Foreskin fibroblast (primary cell): ENCODE measurements at places on chromosomes 1 and 21.

DNA sequence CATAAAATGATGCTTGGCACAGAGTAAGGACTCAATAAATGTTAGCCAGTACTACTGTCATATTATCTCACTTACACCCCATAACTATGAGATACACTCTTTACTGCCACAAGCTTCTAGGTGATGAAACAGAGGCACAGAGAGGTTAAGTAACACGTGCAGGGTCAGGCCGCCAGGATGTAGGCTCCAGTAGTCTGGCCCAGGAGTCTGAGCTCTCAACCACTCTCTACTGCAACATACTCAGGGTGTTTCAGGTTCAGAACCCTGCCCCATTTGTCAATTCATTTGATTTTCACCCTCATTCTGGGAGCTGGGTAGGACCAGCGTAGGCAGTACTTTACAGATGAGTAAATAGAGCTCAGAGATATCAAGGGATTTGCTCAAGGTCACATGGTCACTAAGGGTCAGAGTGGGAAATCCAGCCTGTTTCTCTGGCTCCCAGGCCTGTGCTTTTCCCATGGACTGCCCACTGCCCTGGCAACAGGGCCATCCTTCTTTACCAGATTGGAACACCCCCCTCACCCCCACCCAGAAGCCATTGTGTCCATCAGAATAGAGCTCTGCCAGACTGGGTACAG is 21.2 kb downstream of the IQGAP3 start:
- peak; percentile 55 for DNase-seq

DNA sequence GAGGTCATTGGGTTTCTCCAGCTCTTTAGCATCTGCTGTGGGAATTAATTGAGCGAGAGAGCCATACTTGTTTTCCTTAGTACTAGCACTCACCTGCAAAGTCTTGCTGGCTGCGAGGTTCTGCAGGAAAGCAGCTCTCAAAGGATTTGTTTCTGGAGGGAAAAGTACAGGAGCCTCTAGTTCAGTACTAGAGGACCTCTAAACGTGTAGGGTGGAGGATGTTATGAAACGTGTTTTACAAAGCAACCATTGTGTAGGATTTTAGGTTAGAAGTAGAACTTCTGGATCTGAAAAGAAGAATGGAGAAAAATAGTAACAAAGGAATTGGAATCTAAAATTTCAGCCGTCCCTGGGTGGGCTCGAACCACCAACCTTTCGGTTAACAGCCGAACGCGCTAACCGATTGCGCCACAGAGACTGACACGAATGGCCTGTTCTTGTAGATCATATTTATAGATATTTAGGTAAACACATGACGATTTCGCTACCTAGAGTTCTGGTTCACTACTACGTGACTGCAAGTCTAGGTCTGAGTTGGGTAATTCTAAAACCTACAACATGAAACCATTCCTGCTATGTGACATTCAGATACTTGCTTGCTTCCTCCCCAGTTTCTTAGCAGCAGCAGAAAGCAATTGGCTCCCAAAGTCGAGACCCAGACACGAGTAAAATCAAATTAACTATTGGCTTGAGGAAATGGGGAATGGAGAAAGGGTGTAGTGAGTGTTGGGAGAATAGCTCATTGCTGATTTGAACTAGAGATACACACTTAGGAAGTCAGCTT is 60.2 kb upstream of the CFAP126 start:
- peak; percentile 35 for DNase-seq

DNA sequence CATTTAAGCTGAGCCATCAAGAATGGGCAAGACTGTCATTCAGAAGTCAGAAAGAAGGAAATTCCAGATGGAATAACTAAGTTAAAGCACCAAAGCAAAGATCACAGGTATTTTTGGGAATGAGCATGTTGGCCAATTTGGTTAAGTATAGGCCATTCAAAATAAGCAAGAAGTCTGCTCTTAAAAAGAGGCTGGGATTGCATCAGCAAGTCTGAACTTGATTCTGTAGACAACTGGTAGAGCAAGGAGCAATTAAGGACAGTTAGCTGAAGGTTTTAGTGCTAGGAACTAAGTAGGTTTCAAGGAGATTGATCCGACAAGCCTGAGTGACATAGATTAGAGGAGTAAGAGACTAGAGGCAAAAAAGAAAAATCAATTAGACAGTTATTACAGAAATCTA is 8.4 kb downstream of the ANKRD45 start:
- DNase-seq, result peak; percentile 12

- DNase-seq, result no peak
Observed at GRCh38 chr1:86429122-86429725, 5.3 kb downstream of the CLCA2 start.

DNA sequence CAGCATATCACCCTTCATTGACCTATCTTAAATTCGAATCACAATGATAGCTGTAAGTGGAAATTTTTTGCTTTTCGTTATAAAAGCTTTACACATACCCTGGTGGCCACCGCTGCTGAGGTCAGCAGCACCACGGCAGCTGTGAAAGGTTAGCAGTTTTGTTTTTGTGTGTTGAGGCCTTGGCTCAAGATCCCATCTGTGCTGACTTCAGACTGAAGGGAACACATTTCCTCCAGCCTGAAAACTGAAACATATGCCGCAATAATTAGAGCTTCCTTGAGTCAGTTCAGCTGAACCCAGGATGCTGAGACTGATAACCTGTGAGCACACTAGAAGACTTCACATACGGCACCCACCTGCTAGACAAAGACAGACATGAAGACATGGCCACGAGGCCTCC is 103.0 kb downstream of the SMYD3 start:
- peak; percentile 48 for DNase-seq

DNA sequence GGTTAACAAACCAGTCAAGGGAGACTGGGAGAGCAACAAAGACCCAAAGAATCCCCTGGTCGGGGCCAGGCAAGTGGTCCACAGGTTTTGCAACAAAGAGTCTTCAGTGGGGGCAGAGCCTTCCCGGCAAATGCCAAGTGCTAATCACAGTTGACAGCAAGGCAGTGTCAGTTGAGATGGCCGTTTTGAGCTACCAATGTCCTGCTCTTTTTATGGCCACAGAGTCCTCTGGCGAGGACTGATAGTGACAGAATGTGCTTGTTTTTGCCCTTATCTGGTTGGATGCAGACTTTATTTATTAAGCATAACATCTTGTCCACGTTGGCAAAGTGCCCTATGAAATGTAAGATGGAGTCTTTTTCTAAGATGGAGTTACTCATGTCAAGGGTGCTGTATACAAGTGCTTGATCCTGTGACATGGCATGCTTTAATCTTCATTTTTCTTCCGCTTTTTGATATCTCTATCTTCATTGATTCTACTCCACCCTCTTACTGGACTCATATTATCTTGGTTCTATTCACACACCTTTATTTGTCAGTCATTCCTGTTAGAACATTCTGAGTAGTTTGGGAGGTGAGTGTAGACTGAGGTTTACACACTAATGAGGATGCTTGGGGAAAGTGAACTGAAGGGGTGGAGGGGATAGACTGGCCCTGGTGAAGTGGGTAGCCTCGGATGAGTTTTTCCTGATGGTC is 51.8 kb downstream of the KCNK1 start:
- no peak for DNase-seq

GRCh38 chr1:226485192-226485591 is 63.4 kb upstream of the STUM start:
- DNase-seq, result no peak

DNA sequence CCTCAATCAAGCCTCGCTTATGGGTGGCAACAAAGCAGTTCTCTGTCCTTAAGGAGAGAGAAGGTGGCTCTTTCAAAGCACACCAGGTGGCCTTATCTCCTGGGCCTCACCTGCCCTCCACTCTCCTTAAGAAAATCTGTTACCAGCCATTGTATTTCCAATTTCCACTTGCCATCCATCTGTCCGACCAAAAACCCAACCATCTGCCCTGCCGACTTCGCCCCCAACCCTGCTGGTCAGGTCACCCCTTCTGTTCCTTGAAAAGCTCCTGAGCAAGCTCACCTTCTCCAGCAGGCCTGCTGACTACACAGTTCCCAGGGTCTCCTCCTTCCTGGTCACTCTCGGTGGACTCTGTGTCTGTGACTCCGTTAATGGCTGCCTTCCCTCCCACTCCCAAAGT is 619 bp upstream of the IGFN1 start:
- no peak for DNase-seq

- no peak for DNase-seq
Observed at GRCh38 chr1:55695552-55695951, 480.4 kb upstream of the USP24 start.

DNA sequence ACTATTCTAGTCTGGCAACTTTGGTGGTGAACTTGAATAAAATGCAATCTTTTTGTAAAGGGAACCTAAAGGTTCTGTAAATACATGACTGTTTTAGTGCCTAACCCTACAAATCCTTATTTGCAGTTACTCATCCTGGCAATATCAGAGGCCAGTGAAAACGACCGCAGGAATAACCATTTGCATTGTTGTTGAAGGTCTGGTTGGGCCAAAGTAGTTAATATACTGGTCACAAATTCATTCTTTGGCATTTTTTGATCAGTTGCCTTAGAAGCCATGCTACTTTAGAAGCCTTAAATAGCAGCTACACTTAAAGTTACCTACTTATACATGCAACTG is 93.7 kb downstream of the AHCTF1 start:
- peak; percentile 16 for DNase-seq

DNA sequence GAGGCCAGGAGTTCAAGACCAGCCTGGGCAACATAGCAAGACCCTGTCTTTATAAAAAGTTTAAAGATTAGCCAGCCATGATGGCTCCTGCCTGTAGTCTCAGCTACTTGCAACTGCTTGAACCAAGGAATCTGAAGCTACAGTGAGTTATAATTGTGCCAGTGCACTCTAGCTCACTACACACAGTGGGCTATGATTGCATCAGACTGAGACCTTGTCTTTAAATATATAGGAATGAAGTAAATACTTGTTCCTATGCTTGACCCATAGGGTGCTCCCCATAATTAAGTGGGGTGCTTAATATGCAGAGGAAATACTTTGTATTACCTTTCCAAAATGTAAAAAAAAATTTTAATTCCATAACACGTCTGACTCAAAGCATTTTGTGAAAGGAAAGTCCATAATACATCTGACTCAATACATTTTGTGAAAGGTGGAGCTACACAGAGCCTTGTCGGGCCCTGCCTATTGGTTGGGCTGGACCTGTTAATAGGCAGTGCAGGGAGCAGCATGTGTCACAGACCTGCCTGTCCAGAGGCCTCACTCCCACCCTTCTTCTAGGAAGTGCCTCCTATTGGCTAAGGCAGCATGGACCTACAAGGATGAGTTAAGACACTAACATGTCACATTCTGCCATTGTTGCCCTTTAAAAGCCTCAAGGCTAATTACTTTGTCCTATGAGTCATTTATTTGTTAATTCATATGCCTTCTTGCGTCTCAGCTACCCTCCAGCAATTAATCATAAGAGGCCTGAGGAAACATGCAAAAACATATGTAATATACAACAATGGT is 33.6 kb downstream of the CD58 start:
- DNase-seq, result peak; percentile 72

GRCh38 chr21:43853851-43854772 is 10.9 kb upstream of the AGPAT3 start:
- no peak for DNase-seq

- DNase-seq, result no peak
Observed at GRCh38 chr1:153293851-153294250, 18.9 kb downstream of the PGLYRP3 start.

- no peak for DNase-seq
Observed at GRCh38 chr1:166221316-166221715, 54.5 kb upstream of the FAM78B start.

GRCh38 chr1:201149400-201149799 is 4.9 kb downstream of the TMEM9 start:
- no peak for DNase-seq

DNA sequence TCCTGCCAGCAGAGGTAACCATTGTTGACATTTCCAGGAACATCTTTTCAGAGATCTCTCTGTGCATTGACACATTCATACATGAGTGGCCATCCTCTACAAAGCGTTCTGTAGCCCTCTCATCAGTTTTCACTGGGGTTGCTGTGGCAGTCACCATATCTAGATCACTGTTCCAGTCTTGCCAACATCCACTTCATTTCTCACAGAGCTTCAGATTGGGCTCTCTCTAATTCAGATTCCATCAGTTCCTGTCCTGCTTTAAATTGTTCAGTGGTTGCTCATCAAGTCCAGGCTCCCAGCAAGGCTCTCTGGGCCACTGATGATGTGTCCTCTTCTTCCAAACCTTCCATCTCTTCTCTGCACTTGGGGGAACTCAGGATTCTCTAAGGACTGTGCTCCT is 173.7 kb downstream of the KCNJ6 start:
- DNase-seq, result peak; percentile 9

GRCh38 chr21:25836396-25836795 is 101.6 kb downstream of the GABPA start:
- no peak for DNase-seq

DNA sequence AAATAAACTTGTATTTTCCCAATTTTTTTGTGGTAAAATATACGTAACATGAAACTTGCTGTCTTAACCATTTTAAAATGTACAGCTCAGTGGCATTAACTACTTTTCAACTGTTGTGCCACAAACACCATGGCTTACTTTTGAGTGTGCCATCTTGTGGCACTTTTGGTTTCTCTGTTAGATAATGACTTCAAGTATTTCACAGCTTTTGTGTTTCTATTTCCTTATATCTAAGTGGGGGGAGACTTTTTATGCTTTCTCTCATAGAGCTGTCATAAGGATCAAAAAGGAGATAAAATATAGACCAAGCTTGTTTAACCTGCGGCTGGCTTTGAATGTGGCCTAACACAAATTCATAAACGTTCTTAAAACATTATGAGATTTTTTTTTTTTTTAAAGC is 44.3 kb downstream of the CDC14A start:
- DNase-seq, result no peak

DNA sequence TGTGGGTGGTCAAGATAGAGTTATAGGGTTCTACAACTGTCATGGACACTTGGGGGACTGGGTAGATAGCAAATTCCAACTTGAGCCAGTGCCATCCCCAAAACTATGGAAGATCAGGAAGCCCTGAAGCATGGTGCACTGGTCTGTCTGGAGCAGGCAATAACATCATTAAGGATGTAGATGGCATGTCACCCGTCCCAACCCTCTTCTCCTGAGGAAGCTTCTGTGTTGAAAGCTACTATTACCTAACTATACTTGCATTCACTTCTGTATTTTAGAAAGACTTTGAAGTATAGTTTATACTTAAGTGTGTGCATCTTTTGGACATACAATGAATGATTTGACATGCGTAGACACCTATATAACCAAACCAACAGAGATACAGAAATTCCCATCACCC is 32.9 kb downstream of the RABIF start:
- no peak for DNase-seq
